ENCODE measurements at places on chromosomes 7 and 10. TPM values are rescaled to one million over a fixed set of nuclear protein-coding genes. Genes with fewer than 3 reads are reported as not detected.

ASB10 gene
- total RNA-seq = not detected

SPRN gene
- total RNA-seq = 0.48 TPM

HSPA12A gene
- total RNA-seq = 7.4 TPM

BMPR1A gene
- 77.9 TPM for total RNA-seq

TUBAL3 gene
- total RNA-seq = not detected

SLC16A12 gene
- not detected for total RNA-seq

RELN gene
- total RNA-seq = 0.07 TPM

DNA sequence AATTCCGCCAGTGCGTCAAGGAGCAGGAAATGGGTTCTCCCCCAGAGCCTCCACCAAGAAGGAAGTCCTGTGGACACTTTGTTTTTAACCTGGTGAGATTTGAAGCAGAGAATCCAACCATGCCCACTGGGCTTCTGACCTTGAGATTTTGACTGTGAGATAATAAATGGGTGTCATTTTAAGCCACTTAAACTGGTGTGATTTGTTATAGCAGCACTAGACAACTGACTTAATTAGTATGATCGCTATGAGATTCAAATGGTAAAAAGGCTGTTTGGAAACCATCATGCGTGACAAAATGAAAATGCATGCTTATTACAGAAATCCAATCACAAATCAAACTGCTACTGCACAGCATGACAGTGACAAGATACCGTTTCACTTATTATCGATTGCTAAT, 98.0 kb downstream of the ADAM12 start:
- H3K4me3 ChIP-seq = no peak overlapping the region
- H3K36me3 ChIP-seq = peaks cover 10% of the 10 kb centered on the region
- DNase-seq = no peak
- H3K27me3 ChIP-seq = no peaks in the 10 kb centered on the region

DNA sequence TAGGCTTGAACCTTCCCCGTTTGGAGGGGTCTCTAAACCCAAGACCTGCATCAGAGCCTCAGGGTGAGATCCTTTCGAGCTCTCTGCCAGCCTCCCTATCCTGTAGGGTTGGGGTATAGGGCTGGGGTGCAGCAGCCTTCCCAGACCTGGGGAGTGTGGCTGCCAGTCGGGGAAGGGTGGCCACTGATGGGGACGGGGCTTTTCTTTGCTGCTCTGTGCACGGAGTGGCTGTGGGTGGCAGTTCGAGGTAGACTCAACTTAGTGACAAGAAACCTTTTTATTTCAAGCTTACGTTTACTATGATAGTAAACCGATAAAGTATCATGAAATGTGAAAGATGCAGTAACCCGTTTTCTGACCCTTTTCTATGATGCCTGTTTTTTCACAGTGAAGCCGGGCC, 13.0 kb downstream of the ZNF316 start:
- no peak overlapping the region for H3K4me3 ChIP-seq
- peaks cover 17% of the 10 kb centered on the region for H3K36me3 ChIP-seq
- H3K4me1 ChIP-seq = no peaks in the 10 kb centered on the region
- no peaks in the 10 kb centered on the region for H3K27me3 ChIP-seq
- DNase-seq = no peak

GRCh38 chr7:3607847-3608246, 306.8 kb downstream of the SDK1 start:
- H3K4me1 ChIP-seq = no peaks in the 10 kb centered on the region
- no peak overlapping the region for H3K27ac ChIP-seq
- H3K4me3 ChIP-seq = no peak overlapping the region
- DNase-seq = no peak
- H3K36me3 ChIP-seq = no peaks in the 10 kb centered on the region

GRCh38 chr7:31203551-31203950, 137.0 kb downstream of the NEUROD6 start:
- H3K4me3 ChIP-seq = no peak overlapping the region
- no peak overlapping the region for H3K27ac ChIP-seq
- peaks cover 9% of the 10 kb centered on the region for H3K4me1 ChIP-seq
- no peak for DNase-seq
- H3K36me3 ChIP-seq = peaks cover 4% of the 10 kb centered on the region

- no peak for DNase-seq
- no peak overlapping the region for H3K27ac ChIP-seq
- H3K27me3 ChIP-seq = no peaks in the 10 kb centered on the region
- H3K4me1 ChIP-seq = no peaks in the 10 kb centered on the region
- no peaks in the 10 kb centered on the region for H3K36me3 ChIP-seq
These were observed 68.5 kb downstream of the ITGA8 start for GRCh38 chr10:15651175-15651574.

- no peaks in the 10 kb centered on the region for H3K4me1 ChIP-seq
- no peaks in the 10 kb centered on the region for H3K36me3 ChIP-seq
- peak; percentile 48 for DNase-seq
- no peak overlapping the region for H3K4me3 ChIP-seq
- H3K27ac ChIP-seq = no peak overlapping the region
- no peaks in the 10 kb centered on the region for H3K27me3 ChIP-seq
These were observed 38.5 kb upstream of the STEAP4 start for GRCh38 chr7:88344956-88345832.

DNA sequence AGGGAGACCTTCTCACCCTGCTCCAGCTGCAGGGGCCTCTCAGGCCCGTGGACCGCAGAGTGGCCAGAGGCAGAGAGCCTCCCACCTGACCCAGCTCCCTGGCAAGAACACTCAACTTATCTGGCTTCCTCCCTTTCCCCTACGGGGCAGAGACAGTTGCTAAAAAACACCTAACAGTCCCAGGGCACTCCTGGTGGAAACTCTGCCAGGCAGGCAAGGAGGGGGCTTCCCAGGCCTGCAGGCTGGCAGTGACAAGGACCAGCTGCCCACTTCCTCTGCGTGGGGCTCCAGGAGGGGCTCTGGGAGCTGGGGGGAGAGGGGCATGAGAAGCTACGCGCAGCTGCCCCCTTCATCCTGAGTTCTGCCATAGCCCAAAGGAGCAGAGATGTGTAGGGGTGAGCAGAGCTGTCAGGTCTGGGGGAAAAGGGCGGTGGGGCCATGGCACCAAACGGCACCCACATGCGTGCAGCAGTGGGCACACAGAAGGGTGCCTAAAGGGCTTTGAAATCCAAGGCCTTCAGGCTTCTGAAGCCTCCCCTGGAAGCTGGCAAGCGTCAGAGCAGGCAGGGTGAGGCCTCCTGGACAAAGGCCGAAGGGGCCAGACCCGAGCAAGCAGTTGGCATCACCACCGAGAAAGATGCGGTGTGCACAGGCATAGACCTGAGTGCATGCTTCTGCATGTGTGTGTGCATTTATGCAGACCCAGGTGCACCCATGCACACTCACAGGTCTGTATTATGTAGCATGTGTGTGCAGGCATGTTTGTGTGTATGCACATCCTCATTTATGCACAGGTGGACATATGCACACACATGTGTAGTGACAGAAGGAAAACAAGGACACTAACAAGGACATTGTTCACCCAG, 14.4 kb downstream of the SPOCK2 start:
- DNase-seq = no peak
- H3K4me1 ChIP-seq = peaks cover 23% of the 10 kb centered on the region
- H3K27ac ChIP-seq = no peak overlapping the region
- no peak overlapping the region for H3K4me3 ChIP-seq
- H3K36me3 ChIP-seq = no peaks in the 10 kb centered on the region
- H3K27me3 ChIP-seq = no peaks in the 10 kb centered on the region

DNA sequence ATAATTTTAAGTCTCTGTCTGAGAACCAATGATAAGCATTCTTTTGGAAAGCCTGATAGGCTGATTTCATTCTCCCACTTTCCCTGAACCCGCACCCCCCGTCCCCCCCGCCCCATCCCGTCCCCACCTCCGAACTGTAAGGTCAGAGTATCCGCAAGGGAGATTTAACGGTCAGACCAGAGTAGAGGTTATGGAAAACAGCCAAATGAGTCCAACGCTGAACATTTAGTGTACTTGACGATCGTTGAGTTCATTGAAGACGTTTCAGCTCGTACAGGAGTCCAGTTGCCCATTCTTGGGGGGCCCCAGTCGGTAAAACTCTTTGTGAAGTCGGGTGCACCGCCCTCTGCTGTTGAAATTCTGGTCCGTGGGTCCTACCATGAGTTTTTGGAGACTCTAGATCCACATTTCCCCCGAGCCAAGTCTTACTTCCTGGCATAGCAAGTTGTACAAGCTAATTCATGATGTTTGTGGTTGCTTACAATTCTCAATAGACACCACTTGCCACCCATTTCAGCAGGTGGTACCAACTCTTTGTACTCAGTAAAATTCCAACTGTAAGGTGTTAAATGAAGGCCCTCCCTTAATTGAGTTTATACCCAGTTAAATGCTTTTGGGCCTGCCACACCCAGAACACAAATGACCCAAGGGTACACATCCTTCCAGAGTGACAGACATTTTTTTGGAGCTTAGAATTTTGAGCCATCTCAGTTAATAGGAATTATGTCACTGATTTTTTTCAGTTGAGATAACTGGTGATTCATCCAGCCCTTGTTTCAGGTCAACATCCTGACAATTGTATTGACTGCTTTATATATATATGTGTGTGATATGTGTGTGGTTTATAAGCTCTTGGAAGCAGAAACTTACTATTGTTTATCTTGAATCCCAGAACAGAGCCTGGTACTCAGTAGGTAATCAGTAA, 1.2 kb downstream of the MARCHF5 start:
- H3K4me1 ChIP-seq = peaks cover 36% of the 10 kb centered on the region
- peaks cover 3% of the 10 kb centered on the region for H3K27me3 ChIP-seq
- DNase-seq = peak; percentile 19
- H3K4me3 ChIP-seq = peak overlapping the region; percentile 90
- peaks cover 4% of the 10 kb centered on the region for H3K36me3 ChIP-seq
- peak overlapping the region; percentile 89 for H3K27ac ChIP-seq

- H3K27ac ChIP-seq = no peak overlapping the region
- no peak overlapping the region for H3K4me3 ChIP-seq
These were observed 143.3 kb downstream of the KMT2E start for GRCh38 chr7:105157278-105157677.

DNA sequence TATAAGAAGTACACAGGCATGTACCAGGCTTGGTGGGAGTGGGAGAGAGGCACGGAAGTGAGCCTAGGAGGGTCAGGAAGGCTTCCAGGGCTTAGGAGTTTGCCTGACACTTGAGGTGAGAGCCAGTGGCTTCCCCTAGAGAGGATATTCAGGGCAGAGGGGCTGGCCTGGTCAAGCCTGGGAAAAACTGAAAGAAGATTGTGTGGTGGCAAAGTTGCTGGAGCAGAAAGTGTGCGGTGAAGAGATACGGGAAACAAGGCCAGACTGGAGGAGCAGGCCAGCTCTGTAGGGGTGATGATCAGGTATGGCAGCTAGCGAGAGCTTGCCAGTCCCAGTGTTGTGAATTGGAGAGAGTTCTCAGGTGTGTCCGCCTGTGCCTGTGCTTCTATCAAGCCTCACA, 129.9 kb downstream of the CCNY start:
- H3K4me3 ChIP-seq = no peak overlapping the region
- no peak for DNase-seq
- no peaks in the 10 kb centered on the region for H3K36me3 ChIP-seq
- H3K27me3 ChIP-seq = no peaks in the 10 kb centered on the region
- peaks cover 40% of the 10 kb centered on the region for H3K4me1 ChIP-seq
- H3K27ac ChIP-seq = no peak overlapping the region

GRCh38 chr7:21141476-21141875, 286.4 kb upstream of the SP4 start:
- no peak for DNase-seq
- no peak overlapping the region for H3K27ac ChIP-seq
- no peaks in the 10 kb centered on the region for H3K36me3 ChIP-seq
- H3K27me3 ChIP-seq = no peaks in the 10 kb centered on the region

DNA sequence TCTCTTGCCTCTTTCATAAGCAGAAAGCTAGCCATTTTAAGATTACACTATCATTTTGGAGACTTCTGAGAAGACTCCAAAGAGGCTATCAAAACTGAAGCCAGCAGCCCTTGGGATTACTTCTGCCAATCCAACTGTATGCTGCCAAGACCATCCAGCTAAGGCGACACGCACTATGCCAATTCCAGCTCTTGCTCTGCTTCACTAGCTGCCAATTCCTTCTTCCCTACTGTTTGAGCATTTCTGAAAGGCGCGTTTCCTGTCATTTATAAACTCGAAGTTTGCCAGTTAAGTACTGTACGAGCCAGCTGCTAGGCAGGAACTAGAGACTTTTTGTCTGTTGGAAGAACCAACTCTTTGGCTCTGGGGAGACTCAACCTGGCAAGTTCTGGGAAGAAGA, 36.5 kb downstream of the MALSU1 start:
- H3K4me3 ChIP-seq = no peak overlapping the region
- H3K27me3 ChIP-seq = no peaks in the 10 kb centered on the region
- no peak for DNase-seq
- H3K36me3 ChIP-seq = peaks cover 52% of the 10 kb centered on the region
- H3K27ac ChIP-seq = no peak overlapping the region

DNA sequence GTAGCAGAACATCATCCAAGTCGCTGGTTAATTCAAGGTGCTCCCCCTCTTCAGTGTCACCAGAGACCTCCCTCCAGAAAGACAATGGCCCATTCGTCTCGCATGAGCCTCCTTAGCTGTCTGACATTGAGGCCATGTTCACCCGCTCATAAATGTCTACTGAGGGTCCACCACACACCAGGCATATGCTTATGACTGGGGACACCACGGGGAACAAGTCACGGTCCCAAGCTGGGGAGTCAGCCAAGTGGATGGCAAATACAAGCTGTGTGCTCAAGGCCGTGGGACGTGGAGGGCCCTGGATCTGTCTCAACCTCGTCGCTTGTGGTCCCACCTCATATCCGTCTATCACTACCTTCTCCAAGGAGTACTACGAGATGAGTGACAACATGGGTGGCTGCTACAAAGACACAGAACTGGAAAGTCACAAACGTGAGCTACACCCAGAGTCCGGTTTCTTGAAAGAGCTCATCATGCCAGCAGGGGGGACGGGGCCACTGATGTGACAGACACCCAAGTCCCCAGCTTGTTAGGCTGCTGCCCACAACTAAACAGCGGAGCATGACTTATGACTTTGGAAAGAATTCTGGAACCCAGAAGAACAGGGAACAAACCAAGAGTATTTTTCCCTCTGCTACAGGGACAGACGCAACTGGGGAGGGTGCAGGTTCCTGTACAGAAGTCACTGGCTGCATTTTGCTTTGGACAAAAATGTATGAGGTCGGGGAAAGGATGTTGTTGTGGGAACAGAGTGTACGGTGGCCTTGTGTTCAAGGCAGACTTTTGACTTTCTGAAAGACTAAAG, 189.6 kb downstream of the COBL start:
- DNase-seq = no peak
- no peaks in the 10 kb centered on the region for H3K27me3 ChIP-seq
- peaks cover 5% of the 10 kb centered on the region for H3K4me1 ChIP-seq
- H3K4me3 ChIP-seq = no peak overlapping the region
- H3K27ac ChIP-seq = no peak overlapping the region

- H3K36me3 ChIP-seq = no peaks in the 10 kb centered on the region
- peaks cover 29% of the 10 kb centered on the region for H3K4me1 ChIP-seq
- no peak for DNase-seq
- H3K27ac ChIP-seq = no peak overlapping the region
- no peak overlapping the region for H3K4me3 ChIP-seq
- H3K27me3 ChIP-seq = peaks cover 33% of the 10 kb centered on the region
These were observed 41.5 kb downstream of the SLIT1 start for GRCh38 chr10:97144297-97144696.

- H3K27ac ChIP-seq = peak overlapping the region; percentile 84
- no peak overlapping the region for H3K4me3 ChIP-seq
- H3K36me3 ChIP-seq = peaks cover 3% of the 10 kb centered on the region
- no peak for DNase-seq
These were observed 73.3 kb downstream of the ZMIZ1 start for GRCh38 chr10:79142064-79142491.

GRCh38 chr7:46318276-46318675, 397.2 kb upstream of the IGFBP3 start:
- DNase-seq = no peak
- no peaks in the 10 kb centered on the region for H3K27me3 ChIP-seq
- H3K27ac ChIP-seq = no peak overlapping the region
- no peak overlapping the region for H3K4me3 ChIP-seq

- no peaks in the 10 kb centered on the region for H3K4me1 ChIP-seq
- H3K27me3 ChIP-seq = no peaks in the 10 kb centered on the region
- no peak overlapping the region for H3K27ac ChIP-seq
- no peak for DNase-seq
- no peak overlapping the region for H3K4me3 ChIP-seq
These were observed 14.3 kb downstream of the AQP1 start for GRCh38 chr7:30925913-30926312.
